Activated CD4-positive, alpha-beta T cell treated with anti-CD3 and anti-CD28 coated beads, Interleukin-2, amount 50 U/mL, for 4 hours (primary cell): ENCODE measurements at places on chromosomes 7 and 10.

- no peak for DNase-seq
Measured at GRCh38 chr10:24494236-24494635, 229.5 kb downstream of the ARHGAP21 start.

- DNase-seq, result no peak
Measured at GRCh38 chr7:112892263-112892662, 102.1 kb upstream of the TMEM168 start.

GRCh38 chr10:122199070-122199469 is 72.0 kb upstream of the BTBD16 start:
- DNase-seq, result no peak

DNA sequence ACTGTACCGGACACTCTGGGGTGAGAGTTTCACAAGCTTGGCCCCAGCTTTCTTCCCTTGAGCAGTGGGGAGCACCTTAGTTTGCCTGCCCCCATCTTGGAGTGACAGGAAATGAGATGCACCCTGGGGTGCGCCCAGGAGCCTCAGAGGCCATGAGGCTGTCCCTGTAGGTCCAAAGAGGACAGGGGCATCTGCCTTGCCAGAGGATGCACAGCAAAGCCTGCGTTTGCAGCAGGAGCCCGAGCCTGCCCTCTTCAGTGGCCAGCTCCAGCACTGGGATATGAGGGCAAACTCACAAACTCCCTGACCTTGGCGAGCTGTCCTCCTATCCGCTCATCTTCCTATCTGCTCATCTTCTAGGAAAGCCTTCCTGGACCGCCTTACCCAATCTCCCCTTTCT is 79.5 kb downstream of the PROSER2 start:
- DNase-seq, result no peak

- peak; percentile 6 for DNase-seq
Measured at GRCh38 chr10:93062514-93063143, 2.0 kb downstream of the CYP26C1 start.

- DNase-seq, result no peak
Measured at GRCh38 chr10:24701447-24701846, 22.2 kb downstream of the ARHGAP21 start.

DNA sequence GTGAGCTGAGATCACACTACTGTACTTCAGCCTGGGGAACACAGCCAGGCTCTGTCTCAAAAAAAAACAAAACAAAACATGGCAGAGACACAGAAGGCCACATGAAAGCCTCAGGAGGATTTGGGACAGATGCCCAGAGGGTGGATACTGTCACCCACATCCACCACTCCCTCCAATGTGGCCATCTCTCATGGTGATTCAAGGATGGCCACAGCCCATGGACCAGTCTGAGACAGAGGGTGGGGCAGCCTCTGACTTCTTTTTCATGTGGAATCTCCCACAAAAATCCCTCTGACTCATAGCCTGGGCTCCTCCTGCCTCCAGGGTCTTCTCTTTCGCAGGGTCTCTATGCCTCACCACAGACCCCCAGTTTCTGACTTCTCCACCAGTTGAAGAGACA is 59.0 kb upstream of the GTF2I start:
- no peak for DNase-seq

DNA sequence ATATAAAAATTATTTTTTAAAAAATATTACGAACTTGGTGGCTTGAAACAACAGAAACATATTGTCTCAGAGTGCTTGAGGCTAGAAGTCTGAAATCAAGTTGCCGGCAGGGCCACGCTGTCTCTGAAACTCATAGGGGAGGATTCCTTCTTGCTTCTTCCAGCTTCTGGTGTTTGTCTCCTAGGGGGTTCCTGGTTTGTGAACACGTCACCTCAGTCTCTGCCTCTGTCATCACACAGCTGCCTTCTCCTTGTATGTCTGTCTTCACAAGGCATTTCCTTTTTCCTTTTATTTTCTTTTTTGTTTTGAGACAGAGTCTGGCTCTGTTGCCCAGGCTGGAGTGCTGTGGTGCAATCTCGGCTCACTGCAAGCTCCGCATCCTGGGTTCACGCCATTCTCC is 12.7 kb upstream of the SNX8 start:
- DNase-seq, result no peak

DNA sequence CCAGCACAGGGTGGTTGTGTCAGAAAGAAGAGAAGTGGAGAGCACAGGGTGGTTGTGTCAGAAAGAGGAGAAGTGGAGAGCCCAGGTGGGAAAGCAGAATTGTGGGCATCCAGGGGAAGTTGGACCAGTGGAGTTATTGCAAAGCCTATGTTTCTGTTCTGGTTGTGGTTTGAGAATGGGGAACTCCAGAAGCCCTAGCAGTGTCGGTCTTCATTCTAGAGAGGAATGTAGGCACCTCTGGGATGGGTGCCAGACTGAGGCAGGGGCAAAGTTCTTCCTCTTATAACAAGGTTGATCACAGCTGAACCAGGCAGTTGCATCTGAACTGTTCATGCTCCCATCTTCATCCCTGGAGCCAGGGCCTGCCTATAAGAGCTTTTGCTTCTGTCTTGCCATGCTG is 954 bp downstream of the FSCN3 start:
- DNase-seq, result no peak

DNA sequence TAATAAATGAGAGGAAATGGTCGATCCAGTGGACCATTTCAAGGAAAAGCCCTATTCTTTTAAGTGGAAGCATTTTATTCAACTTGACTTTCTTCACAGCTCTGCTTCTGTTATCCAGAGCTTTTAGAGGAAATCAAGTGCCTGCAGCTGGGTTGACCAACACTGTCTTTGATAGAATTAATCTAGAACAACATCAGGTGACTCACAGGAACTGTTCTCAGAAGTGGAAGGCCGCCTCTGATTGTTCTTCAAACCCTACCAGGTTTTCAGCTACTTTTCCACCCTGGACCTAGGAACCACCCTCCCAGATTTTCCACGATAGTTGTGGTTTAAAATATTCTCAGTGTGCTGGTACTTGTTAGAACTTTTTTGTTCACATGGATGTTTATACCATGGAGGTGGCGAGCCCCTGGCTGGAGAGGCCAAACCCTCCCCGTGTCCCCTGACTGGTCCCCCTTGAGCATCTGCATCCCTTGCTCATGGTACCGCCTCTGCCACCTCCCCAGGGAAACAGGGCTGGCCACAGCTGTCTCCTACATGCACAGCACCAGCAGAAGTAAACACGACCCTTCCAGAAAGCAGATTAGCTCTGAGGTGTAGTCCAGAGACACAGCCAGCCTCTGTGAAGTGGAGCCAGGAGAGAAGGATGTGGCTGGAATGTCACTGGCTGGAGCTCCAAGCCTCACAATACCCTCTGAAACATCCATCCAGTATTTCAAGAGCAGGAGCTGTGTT is 293.3 kb downstream of the USP6NL start:
- no peak for DNase-seq

GRCh38 chr10:114401195-114401791 is 3.0 kb downstream of the AFAP1L2 start:
- DNase-seq, result no peak

GRCh38 chr7:146654048-146654447 is 537.4 kb downstream of the CNTNAP2 start:
- no peak for DNase-seq
